ENCODE measurements at places on chromosomes 7 and 10.
A peak's percentile ranks its signal among the peaks of the same experiment; 100 is the strongest.

- DNase-seq: no peak
Measured at GRCh38 chr10:16586358-16587138, 64.9 kb upstream of the C1QL3 start.

DNA sequence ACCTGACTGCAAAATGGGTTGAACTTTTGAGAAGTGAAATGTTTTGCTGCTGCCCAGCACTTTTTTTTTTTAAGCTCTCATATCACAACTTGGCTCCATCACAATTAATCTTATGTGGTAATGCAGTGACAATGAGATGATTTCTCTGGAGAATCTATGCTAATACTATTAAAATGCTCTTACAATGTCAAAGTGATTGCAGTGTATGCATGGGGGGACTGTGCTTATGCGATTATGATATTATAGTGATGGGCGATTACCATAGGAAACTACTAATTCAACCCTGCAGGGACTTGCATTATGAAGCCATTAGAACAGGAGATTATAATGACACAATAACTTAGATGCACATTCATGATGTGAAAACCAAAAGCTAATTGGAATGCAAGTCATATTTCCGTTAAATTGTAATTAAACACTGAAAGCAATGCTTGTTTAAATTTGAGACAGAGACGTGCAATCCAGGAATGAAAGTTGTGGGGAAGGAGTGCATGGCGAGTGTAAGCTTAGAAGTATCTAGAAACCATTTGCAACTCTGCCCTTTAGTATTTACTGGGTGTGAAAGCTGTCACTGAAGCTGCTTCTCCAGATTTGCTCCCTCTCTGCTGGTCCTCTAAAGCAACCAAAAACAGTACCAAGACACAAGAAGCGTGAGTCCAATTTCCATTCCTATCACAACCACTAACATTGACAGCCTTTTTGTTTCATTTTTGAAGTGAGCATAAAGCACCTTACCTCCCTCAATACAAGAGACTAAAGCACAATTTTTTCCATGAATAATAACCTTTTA is 21.6 kb downstream of the PTER start:
- no peak for DNase-seq

DNA sequence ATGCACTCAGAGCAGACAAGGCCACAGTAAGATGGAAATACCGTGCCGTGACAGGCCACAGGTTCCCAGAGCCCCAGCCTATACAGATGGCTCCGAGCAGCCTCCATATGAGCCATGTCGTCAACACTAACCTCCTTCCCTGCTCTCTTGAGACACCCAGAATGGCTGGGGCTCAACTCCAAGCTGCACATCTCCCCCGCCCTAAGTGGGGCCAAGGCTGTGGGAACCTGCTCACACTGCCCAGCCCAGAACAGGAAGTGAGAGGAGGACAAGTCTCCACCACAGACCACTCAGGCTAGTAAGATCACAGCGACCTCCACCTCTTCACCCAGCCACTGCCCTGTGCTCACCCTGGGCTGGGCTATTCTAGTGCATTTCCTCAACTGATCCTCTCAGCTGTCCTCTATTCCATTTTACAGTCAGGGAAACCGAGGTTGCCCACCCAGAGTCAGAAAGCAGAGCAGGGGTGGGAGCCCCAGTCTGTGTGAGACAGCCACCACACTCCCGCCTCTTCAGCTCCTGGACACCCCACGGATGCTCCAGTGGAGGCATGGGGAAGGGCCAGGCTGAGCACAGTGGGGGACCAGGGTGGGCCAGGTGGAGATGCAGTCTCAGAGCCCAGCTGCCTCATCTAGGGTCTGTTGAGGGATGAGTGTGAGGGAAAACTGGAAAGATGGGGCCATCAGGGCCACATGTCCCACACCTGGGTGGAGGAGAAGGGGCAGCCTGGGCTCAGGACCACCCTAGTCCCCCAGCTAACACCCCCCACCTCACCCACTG is 11.6 kb downstream of the GRID1 start:
- no peak for DNase-seq

- no peak for DNase-seq
Measured at GRCh38 chr10:113663142-113663541, 699 bp downstream of the NRAP start.

- no peak for DNase-seq
Measured at GRCh38 chr10:59148701-59149100, 27.7 kb upstream of the PHYHIPL start.

DNA sequence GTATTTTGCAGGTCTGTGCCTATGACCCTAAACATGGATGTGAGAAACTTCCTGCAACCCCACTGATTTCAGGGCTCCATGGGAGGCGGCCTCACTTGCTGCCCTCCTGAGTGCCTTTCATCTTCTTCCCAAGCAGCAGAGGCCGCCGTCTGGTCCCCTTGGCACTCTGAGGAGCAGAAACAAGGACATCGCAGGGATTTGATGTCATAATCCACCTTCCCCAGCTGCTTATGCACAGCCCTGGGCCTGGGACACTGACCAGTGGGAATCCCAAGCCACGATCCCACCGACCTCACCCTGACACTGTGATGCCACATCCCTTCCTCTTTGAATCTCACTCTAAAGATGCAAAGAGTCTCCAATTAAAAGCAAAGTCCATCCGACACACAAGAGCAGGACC is 7.7 kb downstream of the CAMK2G start:
- DNase-seq: no peak

GRCh38 chr7:80313067-80313626 is 178.5 kb downstream of the GNAI1 start:
- DNase-seq: no peak

DNA sequence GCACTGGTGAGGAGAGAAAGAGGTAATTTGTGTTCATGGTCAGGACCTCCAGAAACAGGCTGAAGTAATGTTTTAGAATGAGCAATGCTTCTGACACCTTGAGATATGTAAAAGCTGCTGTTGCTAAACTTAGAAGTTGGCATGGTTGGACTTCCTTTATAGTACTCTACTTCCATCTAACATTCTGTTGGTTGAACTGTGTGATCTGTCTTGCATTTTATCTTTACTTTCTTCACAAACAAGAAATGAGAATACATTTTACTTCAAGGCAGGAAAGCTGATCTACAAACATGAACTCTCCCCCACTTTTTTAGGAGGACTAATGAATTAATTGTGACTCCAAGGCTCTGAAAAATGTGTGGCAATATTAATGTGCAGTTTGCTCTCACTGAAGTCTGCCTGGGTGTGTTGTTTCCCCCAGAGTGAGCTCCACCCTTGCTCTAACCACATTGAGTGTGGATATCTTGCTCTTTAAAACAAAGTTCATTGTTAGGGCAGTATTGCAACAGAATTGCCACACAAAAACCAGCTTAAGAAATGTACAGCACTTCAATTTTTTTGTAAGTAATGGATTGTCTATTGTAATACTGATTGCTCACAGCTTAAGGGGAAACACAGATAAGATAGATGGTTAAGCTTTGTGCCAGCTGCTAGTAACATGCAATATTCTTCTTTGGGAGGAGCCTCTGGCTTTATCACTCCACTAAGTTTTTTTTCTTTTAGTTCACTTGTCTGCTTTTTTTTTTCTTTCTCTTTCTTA is 69.0 kb downstream of the ADD3 start:
- DNase-seq: no peak

DNA sequence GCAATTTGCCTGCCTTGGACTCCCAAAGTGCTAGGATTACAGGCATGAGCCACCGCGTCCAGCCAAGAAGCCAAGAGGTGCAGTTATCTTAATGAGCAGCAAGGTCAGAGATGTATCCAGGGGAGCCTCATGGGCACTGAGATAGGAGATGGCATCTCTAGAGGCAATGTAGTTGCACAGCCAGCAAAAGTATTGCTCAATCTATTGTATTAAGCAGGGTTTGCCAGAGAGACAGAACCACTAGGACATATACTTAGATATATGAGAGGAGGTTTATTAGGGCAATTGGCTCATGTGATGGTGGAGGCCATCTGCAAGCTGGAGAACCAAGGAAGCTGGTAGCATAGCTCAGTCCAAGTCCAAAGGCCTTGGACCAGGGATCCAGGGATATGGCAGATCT is 16.3 kb upstream of the VPS26A start:
- DNase-seq: no peak

GRCh38 chr7:127678947-127679346 is 27.0 kb downstream of the SND1 start:
- no peak for DNase-seq

- DNase-seq: no peak
Measured at GRCh38 chr10:68721673-68722335, 765 bp downstream of the CCAR1 start.

GRCh38 chr10:5666841-5667630 is 641 bp upstream of the ASB13 start:
- DNase-seq: no peak

DNA sequence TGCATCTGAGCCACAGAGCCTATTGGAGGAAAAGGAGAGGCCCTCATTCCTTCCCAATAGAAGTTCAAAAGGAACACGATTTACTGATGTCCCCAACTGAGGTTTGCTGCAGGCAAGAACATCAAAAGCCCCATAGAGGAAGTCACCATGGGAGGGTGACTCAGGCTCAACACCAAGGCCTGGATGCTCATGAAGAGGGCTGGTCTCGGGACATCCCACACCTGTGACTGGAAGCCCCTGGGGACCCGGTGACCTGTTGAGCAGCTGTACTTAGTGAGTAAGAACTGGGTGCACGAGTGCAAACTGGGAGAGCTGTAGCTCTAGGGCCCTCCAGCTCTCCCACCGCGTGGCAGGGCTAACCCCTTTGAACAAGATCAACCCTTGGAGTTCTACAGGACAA is 38.0 kb downstream of the CYTH3 start:
- no peak for DNase-seq

DNA sequence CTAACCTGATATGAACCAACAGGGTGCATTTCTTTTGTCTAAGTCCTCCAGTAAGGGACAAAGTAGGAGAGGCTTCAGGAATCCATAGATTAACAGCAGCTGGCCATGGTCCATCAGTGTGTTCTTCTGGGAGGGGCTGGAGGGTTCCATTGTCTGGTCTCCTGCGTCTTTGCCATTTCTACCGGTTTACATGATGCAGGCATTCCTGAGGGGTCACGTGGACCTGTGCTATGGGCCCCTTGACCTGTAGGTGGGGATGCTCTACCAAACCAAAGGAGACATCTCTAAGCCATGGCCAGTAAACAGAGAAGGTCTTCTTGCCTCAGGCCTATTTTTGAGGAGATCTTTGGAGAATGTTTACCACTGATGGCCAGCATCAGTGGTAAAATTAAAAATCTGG is 28.7 kb upstream of the HABP2 start:
- no peak for DNase-seq

DNA sequence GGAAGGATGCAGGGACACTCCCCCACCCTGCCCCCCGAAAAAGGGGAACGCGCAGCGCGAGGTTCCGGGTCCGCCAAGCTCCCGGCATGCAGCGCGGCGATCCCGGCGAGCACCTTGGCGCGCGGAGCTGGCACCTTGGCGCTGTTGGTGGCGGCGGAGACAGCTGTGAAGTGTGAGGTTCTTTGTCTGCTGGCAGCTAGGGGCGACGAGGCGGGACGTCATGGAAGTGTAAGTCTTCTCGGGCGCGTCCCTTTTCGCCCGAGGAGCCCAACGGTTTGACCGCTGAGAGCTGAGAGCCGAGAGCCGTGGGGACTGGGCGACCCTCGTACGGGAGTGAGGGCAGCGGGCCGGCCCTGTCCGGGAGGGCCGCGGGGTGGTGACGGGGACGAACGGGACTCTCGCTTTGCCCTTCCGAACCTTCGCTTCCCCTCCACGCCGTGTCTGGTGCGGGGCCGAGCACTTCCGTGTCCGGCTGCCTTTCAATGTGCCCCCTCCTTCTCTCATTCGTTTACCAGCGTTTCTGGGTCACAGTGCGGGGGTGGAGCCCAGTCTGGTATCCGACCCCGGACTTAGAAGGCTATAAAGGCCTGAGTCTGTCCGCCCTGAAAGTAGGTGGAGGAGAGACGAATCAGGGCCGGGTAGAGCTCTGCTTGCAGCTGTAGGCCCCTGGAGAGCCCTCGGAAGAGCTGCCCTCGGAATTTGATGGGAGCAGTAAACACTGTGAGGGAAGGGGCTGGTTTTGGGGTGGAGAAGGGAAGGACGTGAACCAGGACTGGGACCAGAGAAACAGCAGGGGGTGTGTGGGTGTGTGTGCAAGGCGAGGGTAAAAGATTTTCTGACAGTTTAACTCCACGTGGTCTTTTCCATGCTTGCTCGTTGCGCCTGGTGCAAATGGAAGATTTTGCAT is at the start of gene CRCP:
TSS of gene CRCP (plus strand) at position 105 of the 907 bp plus-strand sequence. CDS start at position 221, 116 bp downstream.
- DNase-seq: peak; percentile 90

- no peak for DNase-seq
Measured at GRCh38 chr7:39183796-39184195, 206.1 kb downstream of the POU6F2 start.

GRCh38 chr10:90817128-90817889 is 40.5 kb downstream of the HTR7 start:
- no peak for DNase-seq

DNA sequence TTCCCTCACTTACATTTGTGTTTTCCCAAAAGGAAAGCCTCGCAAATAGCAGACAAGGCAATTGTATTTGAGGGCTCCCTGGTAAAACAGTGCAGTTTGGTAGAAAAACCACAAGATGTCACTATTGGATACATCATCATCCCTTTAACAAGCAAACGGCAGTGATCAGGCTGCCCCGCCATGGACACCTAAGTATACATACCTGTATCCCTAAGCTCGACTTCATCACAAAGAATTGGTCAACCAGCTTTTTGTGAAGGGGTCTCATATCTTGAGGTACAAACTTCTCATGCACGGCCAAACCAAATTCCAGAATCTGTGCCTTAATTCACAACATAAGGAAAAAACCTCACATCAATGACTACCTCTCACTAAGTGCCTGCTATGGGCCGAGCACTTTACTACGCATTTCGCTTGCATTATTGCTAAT is 179.5 kb upstream of the IMMP2L start:
- DNase-seq: no peak

All from osteocyte (in vitro differentiated cells).